ENCODE measurements at places on chromosomes 1 and 21.

DNA sequence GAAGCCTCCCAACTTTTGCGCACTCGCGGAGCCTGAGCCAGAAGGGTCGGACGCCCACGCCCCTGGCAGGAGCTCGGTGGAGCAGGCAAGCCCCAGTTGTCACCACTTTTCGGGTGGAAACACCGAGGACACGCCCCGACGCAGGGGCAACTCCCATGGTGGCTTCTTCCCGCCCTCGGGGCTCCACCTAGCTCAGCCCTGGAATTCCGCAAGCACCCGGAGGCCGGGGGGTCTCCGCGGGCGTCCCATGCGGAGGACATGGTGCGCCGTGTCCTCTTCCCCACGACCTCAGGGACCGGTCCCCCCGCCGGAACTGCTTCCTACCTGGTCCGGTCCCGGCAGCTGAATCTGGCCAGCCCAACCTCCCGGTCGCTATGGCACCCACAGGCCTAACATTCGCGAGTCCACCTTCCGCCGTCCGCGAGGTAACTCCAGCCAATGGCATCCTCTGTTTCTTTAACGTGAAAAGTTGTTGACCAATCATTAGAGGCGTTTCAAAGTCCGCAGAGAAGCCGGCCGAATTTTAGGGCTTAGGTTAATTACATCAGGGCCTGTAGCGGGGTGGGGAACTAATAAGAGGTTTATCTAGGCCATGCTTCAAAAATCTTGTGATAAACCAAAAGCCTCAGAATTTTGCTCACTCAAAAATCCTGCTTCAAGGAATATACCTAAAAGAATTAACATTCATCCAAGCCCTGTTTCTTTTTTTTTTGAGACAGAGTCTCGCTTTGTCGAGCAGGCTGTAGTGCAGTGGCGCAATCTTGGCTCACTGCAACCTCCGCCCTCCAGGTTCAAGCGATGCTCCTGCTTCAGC lies at the start of gene STPG1:
Gene STPG1, minus strand, starts transcription at position 433 of the 814 bp plus-strand sequence. CDS start 12,394 bp downstream, outside the sequence.
- DNase-seq = peak; percentile 92

DNA sequence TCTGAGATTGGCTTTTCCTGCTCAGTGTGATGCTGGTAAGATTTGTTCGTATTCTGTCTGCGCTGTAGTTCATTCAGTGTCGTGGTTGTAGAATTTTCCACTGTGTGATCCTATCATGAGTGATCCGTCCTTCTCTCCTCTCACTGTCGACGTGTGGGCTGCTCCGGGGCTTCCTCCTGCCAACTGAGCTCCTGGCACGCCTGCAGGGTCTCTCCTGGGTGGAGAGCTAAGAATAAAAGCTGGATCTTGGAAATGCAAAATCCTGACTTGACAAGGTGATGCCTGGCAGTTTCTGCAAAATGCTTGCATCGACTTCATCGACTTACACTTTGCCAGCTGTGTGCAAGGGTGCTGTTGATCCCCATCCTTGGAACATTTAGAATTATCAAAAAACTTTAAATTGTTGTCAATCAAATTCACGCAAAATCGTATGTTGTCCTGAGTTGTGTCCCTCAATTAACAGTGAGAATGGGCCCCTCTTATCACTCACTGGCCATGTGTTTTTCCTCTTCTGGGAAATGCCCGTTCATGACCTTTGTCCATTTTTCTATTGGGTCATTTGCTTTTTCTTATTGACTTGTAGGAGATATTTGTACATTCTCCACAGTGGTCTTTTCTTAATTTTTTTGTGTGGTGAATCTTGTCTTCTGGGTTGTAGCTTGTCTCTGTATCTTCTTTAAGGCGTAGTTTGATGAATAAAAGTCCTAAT lies 125.5 kb downstream of the CRYAA start:
- DNase-seq = no peak

DNA sequence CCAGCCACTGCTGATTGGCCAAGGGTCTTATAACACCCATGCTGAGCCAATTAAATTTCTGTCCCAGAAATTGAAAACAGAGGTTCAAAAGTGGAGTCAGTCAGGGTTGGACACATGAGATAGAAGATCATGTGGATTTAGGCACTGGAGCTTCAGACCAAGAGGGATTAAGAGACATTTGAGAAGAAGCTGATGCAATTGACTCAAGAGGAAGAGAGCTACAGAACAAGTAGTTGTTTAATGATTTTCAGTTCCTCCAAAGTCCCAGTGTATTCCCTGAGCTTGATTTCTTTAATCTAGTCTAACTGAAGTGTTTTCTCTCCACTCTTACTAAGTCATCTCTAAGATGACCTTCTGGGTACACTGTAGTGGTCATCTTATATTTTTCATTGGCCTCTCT lies 227.1 kb downstream of the DUSP10 start:
- peak; percentile 45 for DNase-seq

DNA sequence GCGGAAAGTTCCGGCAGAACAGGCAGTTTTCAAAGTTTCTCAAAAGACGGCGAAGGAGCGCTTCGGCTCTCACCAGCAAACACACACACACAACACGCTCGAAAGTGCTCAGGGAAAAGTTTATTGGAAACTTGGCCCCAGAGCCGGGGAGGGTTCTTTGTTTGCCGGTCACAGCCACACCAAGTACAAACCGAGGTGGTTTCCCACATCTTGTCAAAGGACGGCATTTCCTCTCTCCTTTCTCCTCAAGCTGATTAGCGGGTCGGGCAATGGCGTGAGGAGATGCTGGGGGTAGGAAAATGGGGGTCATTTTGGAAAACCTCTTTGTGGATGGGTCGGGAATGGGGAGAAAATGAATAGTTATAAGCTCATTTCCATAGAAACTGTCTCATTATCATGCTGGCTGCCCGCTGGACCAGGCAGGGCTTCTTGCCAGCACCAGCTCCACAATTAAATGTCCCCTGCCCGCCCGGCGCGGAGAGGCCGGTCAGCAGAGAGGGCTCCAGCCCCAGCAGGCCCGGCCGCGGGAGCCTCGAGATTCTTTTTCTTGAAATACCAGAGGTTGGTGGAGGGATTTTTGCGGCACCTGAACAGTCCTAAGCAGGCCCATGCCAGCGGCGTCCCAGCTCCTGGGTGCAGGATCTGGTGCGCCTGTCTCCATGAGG lies 92.3 kb downstream of the PRDM16 start:
- no peak for DNase-seq

GRCh38 chr1:117606649-117607430 lies 992 bp downstream of the TENT5C start:
- peak; percentile 12 for DNase-seq

DNA sequence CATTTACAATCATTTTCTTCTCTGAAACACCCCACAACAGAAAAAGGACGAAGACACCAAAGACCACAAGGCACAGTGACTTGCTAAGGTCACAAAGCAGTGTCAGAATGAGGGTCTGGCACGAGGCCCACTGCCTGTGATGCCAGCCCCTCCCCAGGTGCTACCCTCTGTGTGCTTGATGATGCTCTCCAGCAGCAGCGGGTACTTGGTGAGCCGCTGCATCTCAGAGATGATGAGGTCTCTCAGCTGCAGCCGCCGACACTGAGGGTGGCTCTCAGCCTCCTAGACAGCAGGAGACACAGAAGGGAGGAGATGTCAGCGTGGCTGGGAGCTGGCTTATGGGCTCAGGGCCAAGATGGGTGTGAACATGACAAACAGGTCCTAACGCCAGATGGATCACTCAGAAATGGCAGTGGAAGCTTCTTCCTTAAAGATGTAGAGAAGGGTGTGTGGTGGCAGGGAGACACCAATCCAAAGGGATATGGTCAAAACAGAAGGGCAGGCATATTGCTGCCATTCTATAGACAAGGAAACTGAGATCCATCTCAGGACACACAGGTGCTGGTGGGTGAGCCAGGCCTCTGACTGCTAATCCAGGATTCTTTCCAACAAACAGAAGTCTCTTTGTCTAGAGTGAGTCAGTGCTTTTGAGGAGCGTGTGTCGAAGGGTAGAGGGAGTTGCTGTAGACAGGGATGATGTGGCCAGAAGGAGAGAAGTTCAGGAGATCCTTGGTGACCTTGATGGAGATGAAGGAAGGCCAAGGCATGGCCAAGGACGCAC lies 25.6 kb downstream of the LRRC71 start:
- DNase-seq = no peak

- DNase-seq = no peak
Observed at GRCh38 chr21:41567901-41568510, 60.0 kb upstream of the TMPRSS2 start.

GRCh38 chr1:36359911-36360550 lies 25.7 kb downstream of the STK40 start:
- peak; percentile 63 for DNase-seq

GRCh38 chr1:210298936-210299335 lies 29.8 kb upstream of the HHAT start:
- no peak for DNase-seq

DNA sequence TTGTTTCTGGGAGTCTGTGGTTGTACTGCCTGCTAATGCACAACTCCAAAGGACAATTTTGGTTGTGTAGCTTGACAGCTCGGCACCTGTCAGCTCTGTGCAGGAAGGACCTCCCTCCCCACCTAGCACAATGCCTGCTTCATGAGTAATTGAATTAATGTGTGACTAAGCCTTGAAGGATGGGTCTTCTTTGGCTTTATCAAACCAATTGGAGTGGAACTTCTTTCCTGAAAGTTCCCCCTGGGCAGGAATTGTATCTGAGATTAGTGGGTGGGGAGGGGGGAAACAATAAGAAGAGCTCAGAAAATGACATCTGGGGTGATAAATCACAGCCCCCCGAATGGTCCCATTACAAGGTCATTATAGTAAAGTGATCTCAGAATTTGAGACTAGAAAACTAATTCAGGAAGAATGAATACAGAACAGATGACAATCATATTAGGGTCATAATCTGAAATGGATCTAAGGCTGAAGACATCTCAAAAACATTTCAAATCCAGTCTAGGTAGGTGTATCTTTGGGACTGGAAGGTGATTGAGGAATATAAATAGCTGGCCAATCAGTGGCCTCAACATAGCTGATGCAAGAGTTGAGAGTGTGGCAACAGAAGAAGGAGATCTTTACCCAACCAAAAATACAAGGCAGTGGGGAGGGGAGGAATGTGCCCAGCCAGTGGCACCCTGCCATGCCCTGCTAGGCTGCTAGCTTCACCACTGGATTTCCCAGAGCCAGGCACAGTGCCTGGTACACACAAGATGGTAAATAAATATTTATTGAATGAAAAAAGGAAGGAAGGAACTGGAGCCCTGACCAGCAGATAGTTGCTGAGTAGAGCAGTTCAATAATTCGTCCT lies 10.1 kb upstream of the SESN2 start:
- peak; percentile 40 for DNase-seq

DNA sequence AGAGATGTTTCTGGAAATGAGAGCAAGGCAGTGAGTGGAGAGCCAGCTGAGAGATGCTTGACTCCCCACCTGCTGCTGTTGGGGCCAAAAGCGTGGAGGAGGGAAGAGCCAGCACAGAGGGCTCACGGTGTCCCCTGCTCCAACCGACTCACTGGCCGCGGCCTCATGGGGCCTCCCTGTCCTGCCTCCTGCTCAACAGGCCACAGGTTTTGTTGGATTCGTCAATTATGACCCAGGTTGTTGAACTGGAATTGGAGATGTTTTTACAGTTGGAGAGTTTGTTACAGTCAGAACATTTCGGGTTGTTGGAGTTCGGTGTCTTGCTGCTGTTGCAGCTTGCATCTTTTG lies 21.4 kb downstream of the SKI start:
- DNase-seq = no peak

GRCh38 chr1:36542962-36543515 lies 60.3 kb upstream of the CSF3R start:
- DNase-seq = no peak

- DNase-seq = no peak
Observed at GRCh38 chr1:30420519-30421050, 302.8 kb downstream of the MATN1 start.

- no peak for DNase-seq
Observed at GRCh38 chr1:236560213-236560771, 36.5 kb downstream of the LGALS8 start.

GRCh38 chr1:228735871-228736586 lies 750 bp downstream of the RHOU start:
- peak; percentile 36 for DNase-seq

GRCh38 chr1:34165422-34165921 lies 442 bp upstream of the CSMD2 start:
- DNase-seq = no peak

- peak; percentile 73 for DNase-seq
Observed at GRCh38 chr1:205313563-205314308, 7.8 kb downstream of the NUAK2 start.

- DNase-seq = no peak
Observed at GRCh38 chr1:201069636-201070035, 42.6 kb downstream of the CACNA1S start.

- no peak for DNase-seq
Observed at GRCh38 chr1:22806584-22806983, 95.9 kb downstream of the EPHB2 start.

- no peak for DNase-seq
Observed at GRCh38 chr1:55317673-55318072, 102.5 kb upstream of the USP24 start.

DNA sequence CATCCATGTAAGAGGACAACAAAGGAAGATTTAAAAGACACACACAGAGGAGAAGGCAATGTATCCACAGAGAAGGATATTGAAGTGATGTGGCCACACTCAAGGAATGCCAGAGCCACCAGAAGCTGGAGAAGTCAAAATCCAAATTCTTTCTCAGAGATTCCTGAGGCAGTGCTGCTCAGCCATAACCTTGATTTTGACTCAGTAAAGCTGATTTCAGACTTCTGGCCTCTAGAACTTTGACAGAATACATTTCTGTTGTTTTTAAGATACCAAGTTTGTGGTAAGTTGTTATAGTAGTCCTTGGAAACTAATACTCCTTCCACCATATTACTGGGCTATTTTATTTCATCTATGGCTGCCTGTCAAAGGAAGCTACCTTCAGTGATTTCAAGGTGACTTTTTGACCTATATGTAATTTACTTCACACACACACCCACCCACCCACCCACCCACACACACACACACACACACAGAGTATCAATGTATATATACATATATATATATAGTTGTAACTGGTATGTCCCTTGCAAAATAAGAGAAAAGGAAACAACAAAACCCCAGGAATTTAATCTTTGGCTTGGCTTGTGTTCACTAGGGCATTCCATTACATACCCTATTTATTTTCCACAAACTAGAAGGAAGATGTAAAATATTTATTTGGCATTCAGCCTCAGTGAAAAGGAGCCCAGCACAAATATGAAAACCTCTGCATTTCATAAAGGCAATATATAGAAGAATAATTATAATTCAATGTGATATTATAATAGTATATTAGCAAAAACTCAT lies 142.1 kb upstream of the PTGFR start:
- DNase-seq = no peak

All from inflammatory macrophage (primary cell).